Heart left ventricle (tissue), 16 donors: ENCODE measurements at places on chromosomes 5 and 9. TPM values are rescaled to one million over a fixed set of nuclear protein-coding genes. Genes with fewer than 3 reads are reported as not detected.

GRCh38 chr5:66122379-66123034, 21.6 kb upstream of the SREK1 start:
- H3K4me1 ChIP-seq: no peaks in the 10 kb centered on the region
- H3K4me3 ChIP-seq: no peak overlapping the region
- H3K27ac ChIP-seq: no peak overlapping the region
- H3K36me3 ChIP-seq: no peaks in the 10 kb centered on the region
- H3K27me3 ChIP-seq: no peaks in the 10 kb centered on the region

- no peaks in the 10 kb centered on the region for H3K36me3 ChIP-seq
- no peaks in the 10 kb centered on the region for H3K4me1 ChIP-seq
- H3K27me3 ChIP-seq: no peaks in the 10 kb centered on the region
- no peak overlapping the region for H3K27ac ChIP-seq
- no peak for DNase-seq
Measured at GRCh38 chr5:164202338-164202737, 696.9 kb downstream of the MAT2B start.

SLC45A2 gene
- total RNA-seq: not detected

DNA sequence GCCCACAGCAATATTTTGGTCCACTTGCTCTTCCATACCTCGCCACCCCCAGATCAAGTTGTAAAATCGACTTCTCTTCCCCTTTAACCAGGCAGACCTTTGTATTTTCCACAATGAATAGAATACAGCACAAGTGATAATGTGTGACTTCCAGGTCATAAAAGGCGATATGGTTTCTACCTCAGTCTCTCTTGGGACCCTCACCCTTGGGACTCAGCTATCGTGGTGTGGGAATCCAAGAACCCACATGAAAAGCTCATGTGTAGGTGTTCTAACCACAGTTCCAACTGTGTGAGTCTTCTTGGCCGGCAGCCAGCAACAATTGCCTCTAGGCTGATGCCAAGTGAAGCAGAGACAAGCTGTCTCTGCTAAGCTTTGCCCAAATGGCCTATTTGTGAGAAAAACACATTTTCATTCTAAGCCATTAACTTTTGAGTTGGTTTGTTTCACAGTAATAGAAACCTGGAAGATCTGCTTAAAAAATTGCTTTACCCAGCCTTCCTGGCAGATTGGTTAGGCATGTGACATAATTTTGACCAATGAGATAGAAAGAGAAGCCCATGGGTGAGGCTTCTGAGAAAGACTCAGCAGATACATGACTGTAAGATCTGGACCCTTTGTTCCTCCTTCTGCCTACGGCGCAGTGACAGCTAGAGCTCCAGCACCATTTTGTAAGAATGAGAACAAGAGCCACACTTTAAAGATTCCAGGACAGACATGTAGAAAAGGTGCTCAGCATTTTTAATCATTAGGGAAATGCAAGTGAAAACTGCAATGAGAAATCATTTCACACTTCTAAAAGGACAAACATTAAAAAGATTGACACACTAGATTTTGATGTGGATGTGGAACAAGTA, 18.3 kb upstream of the MLLT3 start:
- no peak overlapping the region for H3K27ac ChIP-seq
- no peaks in the 10 kb centered on the region for H3K36me3 ChIP-seq
- no peaks in the 10 kb centered on the region for H3K4me1 ChIP-seq
- H3K4me3 ChIP-seq: no peak overlapping the region
- peak; percentile 75 for DNase-seq

ARL14EPL gene
- not detected for total RNA-seq

PCDHA9 gene
- total RNA-seq: not detected

DNA sequence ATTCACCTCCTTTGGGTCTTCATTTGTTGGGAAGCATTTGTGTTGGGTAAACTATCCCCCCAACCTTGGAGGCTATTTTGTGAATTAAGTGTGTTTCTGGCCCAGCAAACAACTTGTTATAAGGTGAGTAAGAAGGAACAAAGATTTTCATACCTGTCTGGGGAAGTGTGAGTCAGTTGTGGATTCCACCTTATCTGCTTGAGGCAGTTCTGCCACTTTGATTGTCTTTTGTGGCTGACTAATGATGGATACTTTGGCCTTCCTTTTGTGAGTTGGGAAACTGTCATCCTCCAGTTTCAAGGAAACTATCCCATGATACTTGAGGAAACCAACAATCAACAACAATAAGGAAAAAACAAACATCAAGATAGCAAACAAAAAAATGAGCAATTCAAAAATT, 24.6 kb upstream of the CER1 start:
- H3K27me3 ChIP-seq: no peaks in the 10 kb centered on the region
- no peaks in the 10 kb centered on the region for H3K4me1 ChIP-seq
- no peaks in the 10 kb centered on the region for H3K36me3 ChIP-seq
- H3K4me3 ChIP-seq: no peak overlapping the region
- H3K27ac ChIP-seq: no peak overlapping the region

GRCh38 chr5:121384359-121384758, 467.3 kb upstream of the FTMT start:
- H3K27ac ChIP-seq: no peak overlapping the region
- H3K4me3 ChIP-seq: no peak overlapping the region
- no peaks in the 10 kb centered on the region for H3K27me3 ChIP-seq
- no peaks in the 10 kb centered on the region for H3K4me1 ChIP-seq
- no peak for DNase-seq

GRCh38 chr5:147390654-147391225, 119.1 kb downstream of the DPYSL3 start:
- no peaks in the 10 kb centered on the region for H3K4me1 ChIP-seq
- no peak overlapping the region for H3K4me3 ChIP-seq
- no peaks in the 10 kb centered on the region for H3K27me3 ChIP-seq
- peaks cover 3% of the 10 kb centered on the region for H3K36me3 ChIP-seq
- no peak overlapping the region for H3K27ac ChIP-seq
- no peak for DNase-seq

SMC5 gene
- 8.4 TPM for total RNA-seq

C9orf50 gene
- total RNA-seq: not detected

DNA sequence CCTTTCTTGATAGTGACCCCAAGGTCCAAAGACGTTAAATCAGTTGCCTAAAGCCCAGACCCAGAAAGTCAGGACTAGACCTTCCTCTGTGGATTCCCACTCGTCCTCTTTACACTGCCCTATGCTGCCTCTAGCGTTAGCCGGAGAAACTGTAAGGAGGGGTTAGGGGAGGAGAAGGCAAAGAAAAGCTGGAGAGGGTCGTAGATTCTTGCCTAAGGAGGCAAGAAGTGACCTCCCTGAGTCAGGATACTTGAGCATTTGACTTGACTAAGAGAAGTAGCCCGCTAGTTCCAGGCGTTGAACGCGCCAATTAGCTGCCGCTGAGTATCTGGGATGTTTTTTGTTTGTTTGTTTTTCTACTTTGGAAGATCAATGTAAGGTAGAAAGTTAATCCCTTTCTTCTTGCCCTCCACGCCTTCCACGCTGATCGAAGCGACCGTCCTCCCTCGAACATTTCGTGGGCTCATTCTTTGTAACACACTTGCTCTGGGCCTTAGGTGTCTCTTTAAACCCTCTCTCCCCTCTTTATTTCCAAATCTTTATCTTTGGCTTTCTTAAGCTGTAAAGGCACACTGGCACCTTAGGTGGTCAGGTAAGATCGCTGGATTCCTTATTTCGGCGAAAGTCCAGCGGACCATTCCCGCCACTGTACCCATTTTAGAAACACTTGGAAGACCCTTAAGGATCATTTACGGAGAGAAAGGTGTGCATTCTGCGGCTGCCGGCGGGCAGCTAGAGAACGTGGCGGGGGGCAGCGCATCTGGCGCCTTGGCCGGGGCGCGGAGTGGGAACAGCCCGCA, 5.1 kb upstream of the RGMB start:
- peaks cover 20% of the 10 kb centered on the region for H3K4me1 ChIP-seq
- H3K4me3 ChIP-seq: peak overlapping the region; percentile 70
- DNase-seq: no peak
- peak overlapping the region; percentile 69 for H3K27ac ChIP-seq
- H3K36me3 ChIP-seq: no peaks in the 10 kb centered on the region
- peaks cover 49% of the 10 kb centered on the region for H3K27me3 ChIP-seq

LRRC19 gene
- total RNA-seq: not detected

DNA sequence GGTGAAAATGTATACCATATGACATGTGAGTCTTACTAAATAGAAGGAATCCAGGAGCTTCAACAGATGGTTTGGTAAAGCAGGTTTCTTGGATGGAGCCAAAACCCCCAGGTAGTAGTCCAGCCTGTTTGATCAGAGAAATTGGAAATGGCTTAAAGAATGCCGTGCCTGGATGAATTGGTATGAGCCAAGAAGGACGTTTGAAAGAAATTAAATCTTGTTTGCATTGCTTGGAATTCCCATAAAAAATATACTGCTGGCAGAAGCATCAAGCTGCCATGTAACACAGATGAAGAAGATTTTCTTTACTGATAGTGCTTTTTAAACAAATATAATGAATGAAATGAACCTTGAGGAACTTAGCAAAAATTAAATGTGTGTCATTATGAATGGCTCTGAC, 176.3 kb downstream of the NPR3 start:
- H3K4me1 ChIP-seq: no peaks in the 10 kb centered on the region
- no peak overlapping the region for H3K27ac ChIP-seq
- DNase-seq: no peak
- H3K27me3 ChIP-seq: no peaks in the 10 kb centered on the region
- H3K4me3 ChIP-seq: no peak overlapping the region
- H3K36me3 ChIP-seq: no peaks in the 10 kb centered on the region

- H3K4me1 ChIP-seq: peaks cover 61% of the 10 kb centered on the region
- H3K4me3 ChIP-seq: peak overlapping the region; percentile 77
- DNase-seq: no peak
- H3K27me3 ChIP-seq: no peaks in the 10 kb centered on the region
- no peaks in the 10 kb centered on the region for H3K36me3 ChIP-seq
- H3K27ac ChIP-seq: peak overlapping the region; percentile 99
Measured at GRCh38 chr9:128551657-128552152, 682 bp upstream of the SPTAN1 start.

CPLANE1 gene
- total RNA-seq: 8.2 TPM

C9 gene
- not detected for total RNA-seq

GRCh38 chr9:77806741-77807140, 158.6 kb upstream of the GNA14 start:
- H3K27ac ChIP-seq: no peak overlapping the region
- no peaks in the 10 kb centered on the region for H3K27me3 ChIP-seq
- no peak for DNase-seq
- no peak overlapping the region for H3K4me3 ChIP-seq
- H3K36me3 ChIP-seq: no peaks in the 10 kb centered on the region

GRCh38 chr9:77543131-77543822, 104.8 kb downstream of the GNA14 start:
- H3K4me3 ChIP-seq: no peak overlapping the region
- H3K4me1 ChIP-seq: no peaks in the 10 kb centered on the region
- no peak overlapping the region for H3K27ac ChIP-seq
- no peak for DNase-seq
- no peaks in the 10 kb centered on the region for H3K36me3 ChIP-seq

SPAAR gene
- total RNA-seq: 4.1 TPM

DNA sequence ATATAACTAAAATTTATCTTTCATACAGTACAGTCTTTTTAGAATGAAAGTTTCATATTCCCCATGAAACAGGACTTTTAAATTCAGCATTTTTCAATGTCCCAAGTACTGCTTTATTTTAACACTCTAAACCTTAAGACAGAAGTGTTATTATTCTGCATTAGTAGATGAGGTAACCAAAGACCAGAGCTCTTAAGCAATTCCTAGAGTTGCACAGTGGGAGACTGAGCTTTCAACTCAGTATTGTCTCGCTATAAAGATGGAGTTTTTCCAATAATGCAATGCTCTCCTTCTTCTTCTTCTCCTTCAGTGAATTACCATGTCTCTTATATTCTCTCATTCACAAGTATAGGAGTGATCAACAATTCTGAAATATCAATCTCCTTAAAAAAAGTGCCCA, 479.7 kb downstream of the CETN3 start:
- H3K36me3 ChIP-seq: no peaks in the 10 kb centered on the region
- no peak for DNase-seq
- H3K27me3 ChIP-seq: no peaks in the 10 kb centered on the region
- H3K27ac ChIP-seq: no peak overlapping the region
- no peaks in the 10 kb centered on the region for H3K4me1 ChIP-seq

DNA sequence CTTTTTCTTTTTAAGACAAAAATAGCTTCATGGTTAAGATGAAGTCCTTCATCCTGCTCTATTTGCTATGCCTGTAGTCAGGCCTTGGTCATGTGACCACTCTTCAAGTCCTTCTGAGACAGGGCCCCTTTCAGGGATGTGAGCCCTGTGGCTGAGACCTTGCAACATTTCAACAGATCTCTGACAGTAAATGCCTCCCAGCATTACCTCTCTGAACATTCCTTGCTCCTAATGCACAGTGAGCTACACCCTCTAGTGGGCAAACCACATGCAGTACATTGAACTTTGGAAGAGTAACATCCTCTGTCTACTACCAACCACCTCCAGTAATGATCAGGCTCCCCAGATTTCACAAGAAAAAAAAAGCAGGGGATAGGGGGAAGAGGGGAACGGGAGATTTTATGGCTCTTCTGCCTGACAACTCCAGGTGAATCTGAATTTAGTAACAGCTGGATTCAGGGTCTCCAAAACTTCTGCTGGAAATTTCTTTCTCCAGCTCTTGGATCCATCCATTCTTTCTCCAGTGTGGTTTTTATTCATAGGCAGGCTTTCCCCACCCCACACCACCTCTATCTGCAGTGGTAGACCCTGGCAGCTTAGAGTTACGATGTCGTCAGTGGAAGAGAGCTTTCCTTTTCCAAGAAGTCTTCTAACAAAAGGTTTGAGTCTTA, 8.9 kb upstream of the FBXO38 start:
- no peak overlapping the region for H3K27ac ChIP-seq
- peaks cover 6% of the 10 kb centered on the region for H3K36me3 ChIP-seq
- H3K27me3 ChIP-seq: no peaks in the 10 kb centered on the region

DNA sequence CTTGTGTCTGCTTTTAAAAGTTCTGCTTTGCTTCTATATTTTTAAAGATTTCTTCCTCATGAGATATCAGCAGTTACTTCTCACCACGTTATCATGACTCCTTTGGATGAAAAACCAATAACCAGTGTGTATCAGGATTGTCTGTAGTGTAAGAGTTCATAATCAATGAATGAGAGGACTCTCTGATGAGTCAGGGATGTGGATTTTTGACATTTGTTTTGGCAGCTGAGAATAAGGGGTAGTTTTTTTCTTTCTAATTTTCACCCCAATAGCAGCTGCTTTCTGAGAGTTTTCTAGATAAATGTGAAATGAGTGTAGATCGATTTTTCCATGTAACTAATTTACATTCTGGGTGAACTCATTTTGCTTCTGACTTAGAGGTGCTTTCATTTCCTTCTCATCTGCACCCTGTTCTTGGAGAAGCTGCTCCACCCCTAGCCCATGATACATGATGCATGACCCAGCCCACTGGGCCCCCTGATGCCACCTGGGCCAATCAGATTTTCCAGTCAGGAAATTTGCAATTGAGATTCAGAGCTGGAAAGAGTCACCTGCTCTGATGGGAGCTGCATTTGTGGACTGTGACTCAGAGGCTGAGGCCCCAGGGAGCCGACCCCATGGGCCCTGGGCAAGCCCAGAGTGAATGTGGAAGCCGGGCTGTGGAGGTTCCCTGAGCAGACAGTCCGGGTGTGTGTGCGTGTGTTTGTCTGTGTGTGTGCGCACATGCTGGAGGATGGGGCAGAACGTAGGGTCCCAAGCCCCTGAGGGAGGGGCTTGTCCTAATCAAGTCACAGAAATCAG, 159.3 kb downstream of the RGS3 start:
- peaks cover 57% of the 10 kb centered on the region for H3K4me1 ChIP-seq
- no peak overlapping the region for H3K4me3 ChIP-seq
- H3K27me3 ChIP-seq: no peaks in the 10 kb centered on the region
- peak overlapping the region; percentile 10 for H3K27ac ChIP-seq
- peak; percentile 37 for DNase-seq
- H3K36me3 ChIP-seq: no peaks in the 10 kb centered on the region
